ENCODE measurements at places on chromosomes 1 and 21.

- no peak for DNase-seq
Measured at GRCh38 chr1:175114996-175115395, 47.4 kb downstream of the TNN start.

GRCh38 chr1:30900931-30901560 lies 7.5 kb downstream of the SDC3 start:
- DNase-seq = no peak

- no peak for DNase-seq
Measured at GRCh38 chr1:232172563-232172962, 457.4 kb downstream of the SIPA1L2 start.

- no peak for DNase-seq
Measured at GRCh38 chr1:41950820-41951219, 32.1 kb upstream of the HIVEP3 start.

GRCh38 chr21:41973427-41973831 lies 19.6 kb upstream of the C2CD2 start:
- DNase-seq = no peak

DNA sequence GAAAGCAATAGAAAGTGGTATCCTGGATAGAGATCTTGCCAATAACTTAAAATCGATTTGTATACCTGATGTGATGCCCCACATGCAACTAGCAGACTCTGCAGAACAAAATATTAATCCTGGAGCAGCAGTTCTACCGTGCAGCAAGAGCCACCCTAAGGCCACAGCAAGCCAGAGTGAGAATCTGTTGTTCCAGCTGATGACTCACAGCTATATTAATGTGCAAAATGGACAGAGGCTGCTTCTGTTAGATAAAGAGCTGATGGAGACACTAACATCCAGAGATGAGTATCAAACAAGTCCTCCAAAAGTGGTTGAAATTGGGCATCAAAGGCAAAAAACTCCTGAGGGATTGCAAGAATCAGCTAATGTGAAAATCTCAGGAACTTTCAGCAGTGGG lies 127.8 kb downstream of the MACF1 start:
- no peak for DNase-seq

- no peak for DNase-seq
Measured at GRCh38 chr1:159429074-159429861, 2.7 kb upstream of the OR10J4 start.

All from T-helper 17 cell (primary cell).